ENCODE measurements at places on chromosomes 3 and 15. TPM values are rescaled to one million over a fixed set of nuclear protein-coding genes. Genes with fewer than 3 reads are reported as not detected.

CYP1A2 gene
- not detected for total RNA-seq

BFSP2 gene
- total RNA-seq: not detected

PYGO1 gene
- total RNA-seq: 8.9 TPM

TMEM266 gene
- 0.05 TPM for total RNA-seq

SAMD7 gene
- total RNA-seq: not detected

COL8A1 gene
- total RNA-seq: not detected

ZIC1 gene
- total RNA-seq: 0.07 TPM

RPP25 gene
- 27.3 TPM for total RNA-seq

GCHFR gene
- 8.1 TPM for total RNA-seq

STXBP5L gene
- total RNA-seq: not detected

PATL2 gene
- 0.33 TPM for total RNA-seq

DCUN1D1 gene
- 18.7 TPM for total RNA-seq

KCNH8 gene
- not detected for total RNA-seq

ZNF619 gene
- 2.2 TPM for total RNA-seq

CCDC54 gene
- not detected for total RNA-seq

CFAP44 gene
- total RNA-seq: 2.6 TPM

TSEN2 gene
- total RNA-seq: 21.1 TPM

RLBP1 gene
- not detected for total RNA-seq

GOLGA8G gene
- total RNA-seq: not detected

SRGAP3 gene
- 0.31 TPM for total RNA-seq

IL12A gene
- total RNA-seq: 0.49 TPM

SLC22A13 gene
- not detected for total RNA-seq

SORD gene
- total RNA-seq: 36.3 TPM

AHSG gene
- not detected for total RNA-seq

NCBP2 gene
- 49.0 TPM for total RNA-seq

ZBTB47 gene
- total RNA-seq: 6.0 TPM

GRM2 gene
- 0.11 TPM for total RNA-seq

CPB1 gene
- not detected for total RNA-seq

PRICKLE2 gene
- total RNA-seq: 2.6 TPM

PP2D1 gene
- not detected for total RNA-seq

CPNE9 gene
- 0.08 TPM for total RNA-seq

CCR9 gene
- total RNA-seq: not detected

MASP1 gene
- 0.06 TPM for total RNA-seq

ADCY5 gene
- 0.63 TPM for total RNA-seq

FYCO1 gene
- total RNA-seq: 4.9 TPM

LNP1 gene
- total RNA-seq: 0.88 TPM

CA12 gene
- 148 TPM for total RNA-seq

SCN5A gene
- 1.3 TPM for total RNA-seq

RASL12 gene
- 0.19 TPM for total RNA-seq
